NCI-H1417 treated with DMSO at 0.1 percent for 48 hours (cell line): ENCODE measurements at places on chromosomes 11 and 22.

- peak; percentile 17 for DNase-seq
Observed at GRCh38 chr11:876545-876944, 33.9 kb downstream of the TSPAN4 start.

DNA sequence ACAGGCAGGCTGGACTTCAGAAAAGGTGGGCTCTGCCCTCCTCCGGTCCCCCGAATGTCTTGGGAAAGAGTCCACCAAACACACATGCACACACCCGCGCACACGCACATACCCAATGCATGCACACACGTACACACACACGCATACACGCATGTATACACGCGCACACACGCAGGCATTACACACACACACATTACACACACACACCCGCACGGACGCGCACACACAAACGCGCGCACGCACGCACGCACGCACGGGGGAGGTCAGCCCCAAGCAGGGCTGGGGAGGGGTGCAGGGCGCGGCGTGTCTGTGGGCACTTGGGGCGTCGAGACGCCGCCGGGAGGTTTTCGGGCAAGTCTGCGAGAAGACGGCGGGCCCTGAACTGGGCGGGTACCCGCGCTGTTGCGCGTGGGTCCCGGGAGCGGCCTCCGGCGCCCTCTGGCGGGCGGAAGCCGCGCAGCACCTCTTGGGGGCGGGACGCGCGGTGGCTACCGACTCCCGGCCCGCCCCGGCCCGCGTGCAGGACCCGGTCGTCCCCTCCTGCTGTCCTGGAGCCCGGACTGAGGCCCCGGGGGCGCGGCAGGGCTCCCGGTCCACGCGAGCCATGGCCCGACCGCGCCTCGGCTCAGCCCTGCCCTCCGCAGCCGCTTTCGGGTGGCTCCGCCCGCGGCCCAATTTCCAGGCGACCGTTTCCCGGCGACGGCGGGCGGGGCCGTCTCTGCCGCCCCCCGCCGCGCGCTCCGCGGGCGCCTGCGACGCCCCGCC is 3.6 kb downstream of the SEPTIN5 start:
- no peak for DNase-seq

DNA sequence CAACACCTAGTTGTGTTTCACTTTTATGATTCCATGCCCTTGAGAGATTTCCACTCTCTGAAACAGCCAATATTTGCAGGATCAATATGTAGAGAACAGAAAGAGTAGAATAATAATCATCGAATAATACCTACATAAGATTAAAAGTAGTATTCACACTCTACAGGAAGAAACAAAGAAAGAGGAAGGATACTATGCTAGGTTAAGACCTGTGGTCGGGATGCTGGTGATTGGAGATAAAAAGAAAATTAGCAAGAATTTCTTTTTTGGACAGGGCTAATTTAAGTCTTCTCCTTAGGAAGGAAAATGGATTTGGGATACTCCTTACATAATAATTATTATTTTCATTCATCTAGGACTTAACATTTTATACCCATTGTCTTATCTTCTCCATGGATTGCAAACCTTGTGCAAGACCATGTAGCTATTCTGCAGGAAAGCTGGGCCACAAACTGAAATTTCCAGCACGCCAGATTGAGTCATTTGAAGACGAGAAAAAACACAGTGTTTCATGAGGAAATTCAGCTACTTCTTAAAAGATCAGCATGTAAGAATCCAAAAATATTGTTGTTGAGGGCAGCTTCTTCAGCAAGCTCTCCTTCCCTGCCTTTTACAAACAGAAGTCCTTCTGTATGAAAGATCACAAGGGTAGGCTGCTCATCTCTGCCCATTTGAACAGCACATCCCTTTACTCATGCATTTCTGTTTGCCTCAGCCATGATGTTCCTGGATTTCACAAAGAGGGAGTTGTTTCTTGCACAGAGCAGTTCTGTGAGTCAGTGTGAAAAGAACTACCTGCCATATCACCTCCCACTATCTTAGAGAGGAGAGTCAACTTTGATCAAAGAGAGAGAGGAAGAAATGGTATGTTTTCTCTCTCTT is 90.7 kb downstream of the FAM76B start:
- no peak for DNase-seq

DNA sequence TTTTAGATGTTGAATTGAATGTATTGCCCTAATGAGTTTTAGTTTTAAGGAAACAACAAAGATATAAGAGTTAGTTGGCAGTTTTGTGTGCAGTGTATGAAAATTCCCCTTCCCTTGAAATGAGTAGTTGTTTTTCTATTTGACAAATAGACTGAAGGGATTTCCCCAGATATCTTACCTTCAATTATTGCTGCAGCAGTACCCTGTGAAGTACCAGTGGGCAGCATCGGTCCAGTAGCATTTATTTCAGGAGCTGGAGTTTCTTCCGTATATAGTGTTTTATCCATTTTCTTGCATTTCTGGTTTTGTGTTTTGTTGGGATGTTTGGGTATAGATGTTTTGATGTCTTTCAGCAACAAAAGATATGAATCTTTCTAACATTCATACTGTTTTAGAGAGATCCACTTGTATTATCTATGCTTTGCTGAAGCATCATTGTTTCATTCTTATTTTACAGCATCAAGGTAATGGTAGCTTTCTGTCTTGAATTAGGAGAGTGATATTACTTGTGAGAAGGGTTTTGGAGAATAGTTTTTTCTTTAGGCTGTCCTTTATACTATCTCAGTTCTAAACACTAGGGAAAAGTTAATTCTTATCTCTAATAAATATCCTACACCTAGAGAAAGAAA is 7.4 kb downstream of the KMT2A start:
- DNase-seq = no peak

DNA sequence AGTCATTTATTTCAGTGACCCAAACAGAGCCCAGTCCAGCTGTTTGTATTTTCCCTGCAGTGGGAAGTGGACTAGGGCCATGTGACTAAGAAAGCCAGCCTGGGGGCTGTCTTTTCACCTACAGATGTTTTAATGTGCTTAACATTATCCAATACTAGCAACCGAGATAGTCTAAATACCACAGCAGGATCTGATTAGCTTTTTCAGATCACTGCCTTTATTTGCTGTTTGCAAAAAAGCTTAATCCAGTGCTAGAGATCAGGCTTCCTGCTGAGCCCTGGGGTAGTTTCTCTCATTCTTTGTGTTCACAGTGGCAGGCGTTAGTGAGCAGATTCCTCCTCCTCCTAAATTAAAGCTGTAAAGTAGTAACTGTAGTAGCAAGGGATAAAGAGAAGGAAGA is 35.0 kb downstream of the ZC3H12C start:
- peak; percentile 44 for DNase-seq

- DNase-seq = no peak
Observed at GRCh38 chr11:92826136-92826535, 143.3 kb upstream of the MTNR1B start.

GRCh38 chr11:20005747-20006146 is 154.5 kb downstream of the DBX1 start:
- no peak for DNase-seq

DNA sequence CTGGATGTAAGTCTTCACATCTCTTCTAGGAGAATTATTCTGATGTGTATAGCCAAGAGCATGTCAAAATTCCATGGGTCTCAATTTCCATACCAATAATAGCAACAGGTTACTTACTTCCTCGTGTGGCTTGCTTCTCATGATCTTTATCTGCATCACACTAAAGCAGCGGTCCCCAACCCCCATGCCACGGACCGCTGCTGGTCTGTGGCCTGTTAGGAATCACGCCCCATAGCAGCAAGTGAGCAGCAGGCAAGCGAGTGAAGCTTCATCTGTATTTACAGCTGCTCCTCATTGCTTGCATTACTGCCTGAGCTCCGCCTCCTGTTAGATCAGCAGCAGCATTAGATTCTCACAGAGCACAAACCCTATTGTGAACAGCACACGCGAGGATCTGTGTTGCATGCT is 28.9 kb upstream of the SLC25A1 start:
- DNase-seq = no peak

GRCh38 chr22:47207387-47207786 is 444.9 kb downstream of the TBC1D22A start:
- DNase-seq = no peak

DNA sequence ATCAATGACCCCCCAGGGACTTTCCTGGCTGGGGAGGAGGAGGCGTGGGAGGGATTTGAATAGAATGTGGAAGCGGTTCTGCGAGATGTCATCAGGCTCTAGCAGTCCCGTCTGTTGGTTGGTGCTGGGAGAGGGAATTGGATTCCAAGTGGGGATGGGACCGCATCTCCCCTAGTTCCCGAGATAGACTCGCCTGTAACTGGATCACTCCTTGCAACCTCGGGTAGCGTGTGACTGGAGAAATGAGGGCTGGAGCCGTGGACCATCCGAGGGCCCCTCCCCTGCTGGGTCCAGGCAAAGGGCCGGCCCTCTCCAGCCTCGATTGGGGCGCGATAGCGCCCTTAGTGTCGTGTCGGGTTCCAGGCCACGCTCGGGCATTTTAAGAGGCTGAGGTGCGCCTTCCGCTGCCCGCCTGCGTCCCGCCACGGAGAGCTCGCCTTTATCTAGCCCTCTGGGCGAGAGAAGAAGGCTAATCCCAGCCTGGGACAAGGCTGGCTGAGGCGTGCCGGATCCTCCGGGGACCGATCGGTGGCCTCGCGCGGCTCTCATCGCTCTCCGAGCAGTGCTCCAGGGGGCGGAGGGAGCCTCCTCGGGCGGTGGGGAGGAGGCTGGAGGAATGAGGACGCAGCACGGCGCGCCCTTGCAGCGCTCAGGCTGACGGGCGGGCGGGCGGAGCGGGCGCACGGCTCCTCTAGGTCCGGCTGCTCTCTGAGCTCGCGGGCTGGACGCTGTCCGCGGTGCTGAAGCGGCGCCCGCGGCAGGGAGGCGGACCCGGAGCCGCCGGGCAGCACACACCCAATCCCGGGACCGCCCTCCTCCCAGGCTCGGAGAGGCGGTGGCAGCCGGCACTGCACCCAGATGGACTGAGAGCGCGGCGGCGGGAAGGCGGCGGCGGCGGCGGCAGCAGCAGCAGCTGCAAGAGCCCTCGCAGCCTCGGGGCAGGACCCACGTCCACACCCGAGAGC is 107.8 kb downstream of the OSBP2 start:
- DNase-seq = no peak

GRCh38 chr11:12237381-12237784 is 127.0 kb downstream of the MICAL2 start:
- DNase-seq = no peak

- no peak for DNase-seq
Observed at GRCh38 chr11:129115652-129116586, 76.2 kb downstream of the ARHGAP32 start.

DNA sequence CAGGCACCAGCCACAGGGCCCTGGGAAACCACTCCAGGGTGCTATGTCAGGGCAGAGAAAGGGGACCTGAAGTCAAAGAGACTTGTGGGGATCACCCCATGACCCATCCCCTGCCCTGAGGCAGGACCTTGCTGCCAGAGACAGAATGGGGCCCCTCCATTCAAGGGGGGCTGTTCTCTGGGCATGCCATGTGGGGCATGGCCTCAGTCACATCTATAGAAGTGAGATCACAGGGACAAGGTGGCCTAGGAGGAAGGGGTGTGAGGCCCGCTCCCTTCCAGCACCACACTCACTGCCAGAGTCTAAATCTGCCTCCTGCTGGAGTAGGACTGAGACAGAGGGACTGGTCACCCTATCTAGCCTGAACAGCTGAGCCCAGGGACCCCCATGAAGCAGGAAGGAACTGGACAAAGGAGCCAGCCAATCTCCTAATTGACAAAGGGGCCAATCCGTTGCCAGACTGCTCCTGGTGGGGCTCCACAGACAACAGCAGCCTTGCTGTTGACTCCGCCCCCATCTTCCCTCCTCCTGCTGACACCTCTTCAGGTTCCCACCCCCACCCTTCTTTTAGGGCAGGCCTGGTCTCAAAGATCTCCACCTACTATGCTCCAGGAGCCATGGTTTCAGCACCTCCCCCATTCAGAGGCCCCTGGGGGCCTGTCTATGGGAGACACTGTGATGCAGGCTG is 26.0 kb downstream of the NEAT1 start:
- DNase-seq = no peak

GRCh38 chr11:88814076-88814475 is 251.7 kb downstream of the GRM5 start:
- DNase-seq = no peak

DNA sequence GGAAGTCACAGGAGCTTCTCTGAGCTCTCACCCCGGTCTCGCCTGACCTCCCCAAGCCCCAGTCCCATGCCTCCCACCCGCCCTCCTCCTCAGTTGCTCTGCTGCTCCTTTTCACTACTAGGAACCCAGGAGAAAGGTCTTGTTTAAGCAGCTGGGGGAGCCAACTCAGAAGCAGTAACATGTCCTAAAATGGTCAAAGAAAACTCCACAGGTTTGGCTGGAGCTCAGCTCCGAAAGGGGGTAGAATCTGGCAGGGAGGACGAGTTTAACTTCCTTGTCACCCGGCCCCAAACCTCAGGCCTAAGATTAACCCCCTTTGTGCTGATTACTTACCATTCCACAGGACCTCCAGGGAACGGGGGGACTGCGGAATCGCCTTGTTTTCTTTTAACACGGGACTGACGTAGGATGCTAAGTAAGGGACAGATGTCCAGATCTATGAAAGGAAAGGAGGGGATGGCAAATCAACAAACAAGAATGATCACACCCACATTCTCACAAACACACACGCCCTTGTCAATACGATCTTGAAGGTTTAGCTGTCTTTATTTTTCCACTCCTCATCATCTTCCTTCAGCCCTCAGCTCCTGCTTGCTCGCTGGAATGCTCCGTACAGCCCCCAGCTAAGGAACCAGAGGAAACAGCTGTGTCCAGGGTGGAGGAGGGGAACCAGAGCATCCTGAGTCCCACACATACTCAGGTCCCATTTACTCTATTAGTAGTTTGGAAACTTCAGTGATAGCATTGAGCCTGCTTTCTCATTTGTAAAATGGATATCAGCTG is 13.5 kb downstream of the PCSK7 start:
- DNase-seq = no peak

- no peak for DNase-seq
Observed at GRCh38 chr11:3205261-3206155, 13.1 kb downstream of the MRGPRG start.

GRCh38 chr11:36363361-36364268 is 67.5 kb downstream of the PRR5L start:
- DNase-seq = no peak

- DNase-seq = peak; percentile 36
Observed at GRCh38 chr11:18065572-18065971, 19.5 kb upstream of the TPH1 start.

DNA sequence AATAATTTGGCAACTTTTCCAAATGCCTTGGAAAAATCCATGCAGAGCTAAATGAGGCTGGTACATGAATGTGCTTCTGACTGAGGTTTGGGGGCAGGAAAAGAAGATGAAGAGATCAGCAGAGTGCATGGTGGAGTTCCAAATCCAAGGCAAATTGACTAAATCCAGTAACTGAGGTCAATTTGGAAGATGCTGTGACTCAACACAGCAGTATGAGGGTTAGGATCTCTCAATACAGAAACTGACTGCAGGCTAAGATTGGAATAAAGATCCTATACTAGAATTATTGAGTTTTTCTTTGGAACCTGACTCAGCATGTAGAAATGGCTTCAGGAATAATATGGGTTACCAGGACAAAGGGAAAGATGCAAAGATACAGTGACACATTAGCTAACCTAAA is 99.3 kb upstream of the FAT3 start:
- DNase-seq = no peak

GRCh38 chr11:33222052-33222750 is 35.0 kb upstream of the HIPK3 start:
- no peak for DNase-seq
